ENCODE measurements at places on chromosomes 3 and 15.
A peak's percentile ranks its signal among the peaks of the same experiment; 100 is the strongest.

DNA sequence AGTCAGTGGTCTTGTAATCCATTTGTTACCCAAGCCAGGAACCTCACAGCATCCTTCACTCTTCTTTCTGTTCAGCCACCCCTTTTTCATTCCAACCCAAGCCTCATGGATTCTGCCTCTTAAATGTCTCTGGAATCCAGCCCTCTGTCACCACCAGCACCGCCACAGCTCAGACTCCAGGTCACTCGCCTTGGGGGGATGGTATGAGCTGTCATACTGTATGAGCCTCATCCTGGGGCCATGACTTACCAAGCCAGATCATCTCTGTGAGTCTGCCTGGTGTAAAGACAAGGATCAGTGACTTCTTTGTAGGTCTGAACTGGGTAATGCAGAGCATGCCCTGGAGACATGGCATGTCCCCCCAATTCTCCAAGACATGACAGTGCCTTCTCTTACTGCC lies 79.6 kb downstream of the PGPEP1L start:
- DNase-seq = no peak

DNA sequence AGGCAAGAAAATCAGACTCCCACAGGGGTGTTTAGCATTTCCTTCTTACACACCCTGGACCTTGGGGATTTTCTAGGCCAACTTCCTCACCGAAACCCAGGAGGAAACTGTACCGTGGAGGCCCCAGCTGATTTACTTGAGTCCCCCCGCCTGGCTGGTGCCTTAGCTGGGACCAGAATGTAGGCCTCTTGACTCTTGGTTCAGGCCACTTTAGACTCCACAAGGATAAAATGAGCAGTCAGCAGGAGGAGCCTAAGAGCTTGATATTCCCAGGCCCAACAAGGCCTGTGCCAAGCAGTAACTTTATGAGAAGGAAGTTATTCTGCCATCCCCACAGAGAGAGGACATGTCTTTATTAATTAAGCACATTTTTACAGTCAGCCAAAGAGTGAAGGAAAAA lies 4.6 kb upstream of the APBA2 start:
- DNase-seq = no peak

DNA sequence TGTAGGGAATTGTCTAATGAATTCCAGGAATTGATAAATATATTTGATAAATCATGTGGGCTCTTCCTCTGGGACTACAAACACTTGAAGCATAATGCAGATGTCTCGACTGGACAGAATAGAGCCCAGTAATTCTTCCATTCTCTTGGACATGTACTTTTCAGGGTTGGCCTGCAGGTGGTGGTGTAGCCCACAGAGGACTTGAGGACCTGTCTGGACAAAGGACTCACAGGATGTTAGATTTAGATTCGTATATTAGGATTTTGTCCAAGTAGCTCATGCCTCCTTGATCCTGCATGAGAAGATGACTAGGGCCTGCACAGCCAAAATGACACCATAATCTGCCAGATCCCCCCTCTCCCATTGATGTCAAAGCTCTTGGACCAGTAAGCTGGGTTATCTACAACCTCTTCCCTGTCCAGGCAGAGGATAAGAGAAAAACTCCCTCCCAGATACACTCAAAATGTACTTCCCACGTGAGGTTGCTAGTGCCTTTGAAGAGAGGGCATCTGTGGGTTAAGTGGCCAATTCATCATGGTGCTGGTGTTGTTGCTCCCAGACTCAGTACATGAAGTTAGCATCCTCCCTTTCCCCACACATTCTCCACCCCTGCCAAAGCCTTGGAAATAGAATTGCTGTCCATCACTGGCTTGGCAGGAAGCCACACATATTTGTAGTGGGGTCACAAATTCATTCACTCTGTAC lies 88.6 kb upstream of the ZNF280D start:
- DNase-seq = peak; percentile 35

DNA sequence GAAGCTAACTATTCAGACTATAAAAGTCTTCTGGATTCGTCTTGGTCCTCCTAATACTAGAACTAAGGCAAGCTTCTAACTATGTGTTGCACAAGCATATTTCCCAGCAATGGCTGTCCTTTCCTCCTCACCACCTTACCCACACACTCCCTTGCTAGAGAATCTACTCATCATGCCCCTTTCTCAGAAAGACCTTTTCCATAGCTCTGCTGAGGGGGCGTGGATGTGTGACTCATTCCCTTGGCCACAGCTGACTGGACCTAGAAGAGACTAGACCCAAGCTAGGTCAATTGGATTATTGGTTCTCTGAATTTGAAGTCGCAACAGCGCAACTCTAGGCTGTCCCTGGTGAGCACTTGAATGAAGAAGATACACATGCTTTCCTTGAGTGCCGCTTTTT lies 47.1 kb downstream of the ERC2 start:
- no peak for DNase-seq

DNA sequence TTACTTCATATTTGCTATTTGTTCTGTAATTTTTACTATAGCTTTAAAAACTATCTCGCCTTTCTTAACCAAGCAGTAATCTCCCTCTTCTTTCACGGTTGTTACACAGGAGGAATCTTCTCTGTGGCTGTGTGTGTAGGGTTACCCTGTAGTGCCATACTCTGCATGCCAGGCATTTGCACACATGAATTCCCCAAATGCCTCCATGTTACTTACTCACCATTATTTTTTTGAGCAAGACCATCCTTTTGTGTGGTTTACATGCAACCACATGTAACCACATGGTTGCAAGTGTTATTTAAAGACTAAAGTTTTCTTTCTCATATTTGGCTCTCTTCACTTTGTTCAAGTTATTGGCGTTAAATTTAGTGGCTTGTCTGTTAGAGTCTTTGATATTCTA lies 45.5 kb downstream of the HPS3 start:
- no peak for DNase-seq

- DNase-seq = no peak
These were observed 17.0 kb downstream of the RPSA start for GRCh38 chr3:39423436-39423970.

- no peak for DNase-seq
These were observed 378.7 kb upstream of the ATP11B start for GRCh38 chr3:182414586-182414985.
